Stimulated activated CD4-positive, alpha-beta T cell treated with anti-CD3 and anti-CD28 coated beads, Interleukin-12 subunit alpha, Interleukin-12 subunit beta, amount 100 ng/mL, for 24 hours (primary cell): ENCODE measurements at places on chromosomes 5 and 9.

DNA sequence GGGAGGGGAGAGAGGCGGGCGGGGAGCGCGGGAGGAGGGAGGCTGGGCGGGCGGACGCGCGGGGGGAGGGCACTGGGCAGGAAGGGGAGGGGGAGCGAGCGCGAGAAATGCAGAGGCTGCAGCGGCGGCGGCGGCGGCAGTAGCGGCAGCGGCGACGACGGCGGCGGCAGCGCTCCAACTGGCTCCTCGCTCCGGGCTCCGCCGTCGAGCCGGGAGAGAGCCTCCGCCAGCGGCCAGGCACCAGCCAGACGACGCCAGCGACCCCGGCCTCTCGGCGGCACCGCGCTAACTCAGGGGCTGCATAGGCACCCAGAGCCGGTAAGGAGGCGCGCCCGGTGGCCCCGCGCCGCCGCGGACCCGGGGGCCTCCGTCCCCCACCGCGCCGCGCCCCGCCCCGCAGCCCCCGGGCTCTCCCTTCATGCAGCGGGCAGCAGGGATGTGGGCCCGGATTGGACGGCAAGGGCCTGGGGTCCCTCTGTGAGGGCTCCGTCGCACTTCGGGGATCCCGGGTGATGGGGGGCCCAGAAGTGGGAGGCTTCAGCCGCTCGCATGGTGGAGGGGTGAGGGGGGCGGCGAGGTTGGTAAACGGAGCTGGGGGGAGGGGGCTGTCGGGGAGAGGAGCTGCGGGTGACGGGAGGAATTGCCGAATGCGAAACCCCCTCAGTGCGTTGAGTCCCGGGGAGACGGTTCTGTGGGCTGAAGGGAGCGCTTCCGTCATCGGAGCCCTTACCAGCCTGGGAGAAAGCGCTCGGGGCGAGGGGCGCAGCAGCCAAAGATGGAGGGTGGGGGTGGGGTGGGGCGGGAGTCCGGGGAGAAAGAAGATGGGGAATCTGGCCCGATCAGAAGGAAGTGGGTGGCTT lies at the start of gene BASP1:
BASP1 (plus strand) TSS at position 139 of the 860 bp plus-strand sequence. CDS start 57,586 bp downstream, outside the sequence.
- peak; percentile 28 for DNase-seq

GRCh38 chr5:154478224-154478565 lies at the start of gene HAND1:
Gene HAND1 (minus strand): TSS chr5:154478227. CDS start chr5:154478008, 219 bp downstream.
- DNase-seq = no peak

- DNase-seq = no peak
These were observed 136.5 kb upstream of the ABCA1 start for GRCh38 chr9:105064248-105065097.

DNA sequence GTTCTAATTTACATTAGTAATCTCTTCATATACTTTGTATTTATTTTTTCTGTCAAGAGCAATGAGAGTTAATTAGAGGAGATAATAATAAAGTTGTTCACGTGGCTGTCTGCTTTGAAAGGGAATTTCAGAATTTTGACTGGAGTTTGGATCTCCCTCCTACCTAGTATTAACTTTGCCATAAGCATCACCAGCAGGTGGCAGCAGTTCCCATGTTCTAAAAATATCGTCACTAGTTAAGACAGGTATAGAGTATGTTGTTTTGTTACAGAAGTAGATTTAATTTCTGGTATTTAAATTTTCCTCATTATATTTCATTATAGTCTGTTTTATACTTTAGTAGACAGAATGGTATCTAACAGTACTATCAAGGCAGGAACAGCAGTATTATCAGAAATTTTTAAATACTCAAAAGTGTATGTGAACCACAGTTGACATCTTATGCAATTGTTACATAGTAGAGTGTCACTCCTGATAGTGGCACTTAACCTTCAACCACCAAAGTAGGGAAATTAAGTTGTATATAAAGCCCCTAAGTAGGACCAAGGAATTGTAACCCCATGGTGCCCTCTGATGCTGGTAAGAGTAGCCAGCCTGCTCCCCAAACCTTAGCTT lies 20.4 kb downstream of the GNPDA1 start:
- no peak for DNase-seq

GRCh38 chr9:122475717-122476116 lies 2.0 kb downstream of the OR1J1 start:
- no peak for DNase-seq

DNA sequence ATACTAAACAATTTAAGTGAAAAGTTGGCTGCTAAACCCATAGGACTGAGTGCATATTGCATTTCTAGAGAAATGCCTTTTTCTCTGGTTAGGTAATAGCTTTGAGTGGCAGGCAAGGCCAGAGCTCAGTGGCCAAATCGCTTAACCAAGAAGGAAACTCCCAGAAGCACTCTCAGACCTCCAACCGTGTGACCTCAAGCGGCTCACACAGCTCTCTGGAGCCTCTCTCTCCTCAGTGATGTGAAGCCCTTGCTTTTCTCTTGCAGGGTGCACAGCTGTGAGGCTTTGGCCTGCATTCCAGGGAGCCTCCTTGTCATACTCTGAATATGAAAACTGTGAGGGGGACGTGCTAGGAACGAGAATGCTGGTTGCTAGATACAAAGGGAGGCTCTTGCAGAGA lies 106.7 kb downstream of the INSYN2B start:
- no peak for DNase-seq

- no peak for DNase-seq
These were observed 807.9 kb downstream of the PRELID2 start for GRCh38 chr5:145027286-145027685.

DNA sequence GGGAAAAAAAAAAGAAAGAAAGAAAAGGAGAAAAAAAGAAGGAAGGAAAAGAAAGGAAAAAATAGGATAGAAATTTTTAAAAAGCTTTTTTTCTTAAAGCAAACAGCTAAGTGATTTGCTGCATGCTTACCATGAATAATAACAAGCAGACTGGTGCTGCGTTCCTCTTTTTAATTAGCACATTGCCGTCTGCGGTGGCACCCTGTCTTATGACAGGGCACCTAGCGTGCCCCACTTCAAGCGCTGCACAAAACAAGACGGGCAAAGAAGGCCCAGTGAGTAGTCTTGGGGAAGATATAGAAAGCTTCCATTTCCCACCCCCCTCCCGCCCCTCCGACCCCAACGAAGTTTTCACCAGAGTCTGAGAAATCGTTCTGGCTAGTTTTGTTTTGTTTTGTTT lies 513.9 kb downstream of the ZNF608 start:
- no peak for DNase-seq

- no peak for DNase-seq
These were observed 38.0 kb upstream of the ITGA1 start for GRCh38 chr5:52749666-52750065.

GRCh38 chr5:154078272-154078671 lies 39.5 kb downstream of the MFAP3 start:
- no peak for DNase-seq

DNA sequence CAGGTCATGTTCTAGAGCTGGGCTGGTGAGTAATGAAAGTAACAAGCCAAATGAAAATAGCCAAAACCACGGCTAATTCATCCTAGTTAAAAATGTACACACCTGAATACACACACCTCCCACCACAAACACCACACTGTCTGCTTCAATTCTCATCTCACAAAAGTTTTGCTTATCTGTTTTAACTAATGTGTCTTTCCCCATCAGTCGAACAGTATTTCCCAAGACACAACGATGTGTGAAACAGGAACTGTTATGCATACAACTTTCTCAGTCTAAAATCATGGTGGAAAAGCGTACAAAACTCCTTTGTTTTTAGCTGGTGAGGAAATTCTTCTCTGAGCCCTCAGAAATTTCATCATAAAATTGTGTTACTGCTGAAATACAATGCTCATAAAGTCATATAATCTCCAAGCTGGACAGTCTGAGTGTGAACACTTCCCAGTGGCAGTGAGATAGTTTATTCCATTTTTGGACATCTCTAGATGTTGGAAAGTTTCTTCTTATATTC lies 242.4 kb downstream of the EFNA5 start:
- DNase-seq = no peak

DNA sequence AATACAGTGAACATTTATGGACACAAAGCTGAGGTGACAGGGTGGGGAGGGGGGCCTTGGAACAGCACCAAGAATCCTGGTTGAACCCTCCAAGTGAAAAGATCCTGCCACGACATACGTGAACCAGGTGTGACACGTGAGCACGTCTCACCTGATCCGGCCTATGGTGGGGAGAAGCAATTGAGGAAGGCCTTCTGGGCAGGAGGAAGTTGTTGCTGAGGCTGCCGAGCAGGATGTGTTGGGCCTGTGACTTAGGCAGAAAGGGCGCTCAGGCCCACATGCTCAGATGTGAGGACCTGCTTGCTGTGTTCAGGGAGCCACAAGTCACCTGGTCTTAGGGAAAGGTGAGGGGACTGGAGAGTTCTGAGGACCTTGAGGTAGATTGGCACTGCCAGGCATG lies 2.5 kb upstream of the MAPK9 start:
- DNase-seq = no peak
